Urothelium cell line (cell line): ENCODE measurements at places on chromosomes 12 and 14.

- DNase-seq, result no peak
These were observed 19.9 kb downstream of the PPP2R5C start for GRCh38 chr14:101781240-101782061.

DNA sequence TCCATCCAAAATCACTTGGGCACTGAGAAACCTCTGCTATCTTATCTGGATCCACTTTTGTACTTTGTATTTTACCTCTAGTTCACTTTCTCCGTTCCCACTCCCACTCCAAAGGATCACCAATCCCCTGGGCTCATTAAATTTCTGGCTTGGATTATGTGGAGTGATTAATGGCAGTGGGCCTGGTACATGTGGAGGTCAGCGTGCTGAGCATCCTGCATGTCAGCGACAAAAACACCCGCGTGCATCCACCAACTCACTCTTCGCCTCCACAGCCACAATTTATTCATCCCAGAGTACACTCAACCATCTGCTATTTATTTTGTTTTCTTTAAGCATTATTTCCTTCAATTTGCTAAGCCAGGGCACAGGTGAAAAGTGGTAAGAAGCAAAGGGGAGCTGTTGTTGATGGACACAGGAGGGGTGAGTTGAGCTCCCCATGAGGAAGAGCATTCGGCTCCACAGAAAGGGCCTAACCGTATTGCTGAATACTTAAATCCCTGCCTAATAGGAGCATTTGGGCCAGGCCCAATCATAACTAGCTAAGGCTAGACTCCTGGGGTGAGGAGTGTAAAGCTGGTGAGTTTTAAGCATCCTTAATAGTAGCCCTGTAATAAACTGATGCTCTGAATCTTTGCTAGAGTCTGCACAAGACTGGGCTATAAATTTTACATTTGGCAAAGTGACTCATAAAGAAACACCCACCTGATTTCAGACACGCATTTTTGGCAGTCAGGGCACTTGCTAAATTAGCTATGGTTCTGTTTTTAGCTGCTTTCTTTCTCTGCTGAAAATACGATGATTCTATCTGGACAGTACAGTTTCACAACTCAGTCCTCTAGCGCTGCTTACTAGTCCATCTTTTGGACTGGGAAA, 137.8 kb downstream of the SLC25A21 start:
- peak; percentile 27 for DNase-seq

- DNase-seq, result no peak
These were observed 26.8 kb upstream of the CDKL1 start for GRCh38 chr14:50423529-50423928.

GRCh38 chr12:103852498-103852997, 11.5 kb upstream of the NT5DC3 start:
- DNase-seq, result no peak

DNA sequence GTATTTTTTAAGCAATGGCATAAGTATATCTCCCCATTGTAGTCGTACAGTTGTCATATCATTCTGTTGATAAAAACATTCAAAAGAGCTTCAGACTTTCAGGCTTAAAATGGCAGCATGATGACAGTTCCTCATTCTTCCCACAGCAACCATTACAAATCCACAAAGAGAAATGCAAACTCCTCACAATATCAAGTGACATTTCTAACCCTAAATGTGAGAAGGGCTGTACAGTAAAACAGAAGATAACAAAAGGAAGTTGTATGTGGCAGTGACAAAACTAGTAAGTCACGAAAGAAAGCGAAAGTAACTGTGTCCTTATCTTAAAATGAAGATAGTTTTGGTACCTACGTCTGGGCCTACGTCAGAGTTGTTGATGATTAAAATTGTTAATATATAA, 46.7 kb downstream of the GXYLT1 start:
- no peak for DNase-seq
